ENCODE measurements at places on chromosomes 16 and 17.
A peak's percentile ranks its signal among the peaks of the same experiment; 100 is the strongest.

DNA sequence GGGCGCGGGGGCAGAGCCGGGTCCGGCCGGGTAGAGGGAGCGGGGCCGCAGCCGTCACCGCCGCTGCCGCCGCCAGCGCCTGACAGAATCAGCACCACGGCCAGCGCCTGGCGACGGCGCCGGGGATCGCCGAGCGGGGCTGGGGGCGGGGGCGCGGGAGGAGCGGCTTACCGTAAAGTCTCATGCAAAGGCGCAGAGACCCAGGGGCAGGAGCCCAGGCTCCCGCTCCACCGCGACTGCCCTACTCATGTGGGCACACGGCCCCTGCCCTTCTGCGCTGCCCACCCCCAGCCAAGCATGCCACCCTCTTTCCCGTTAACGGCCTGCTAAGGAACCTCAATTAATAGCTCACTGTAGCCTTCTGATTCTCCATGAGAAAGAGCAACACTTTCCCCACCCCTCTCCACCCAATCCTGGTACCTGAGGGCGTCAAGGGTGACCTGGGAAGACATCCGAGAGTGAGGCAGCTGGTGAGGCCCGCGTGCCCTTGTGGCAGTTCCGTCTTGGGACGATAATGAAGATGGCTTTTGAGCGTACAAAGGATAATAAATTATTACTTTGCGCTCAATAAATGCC lies at the start of gene SEZ6:
TSS of gene SEZ6 (minus strand) at position 98 of the 576 bp plus-strand sequence. CDS start 164 bp downstream, outside the sequence.
- peak; percentile 94 for DNase-seq

DNA sequence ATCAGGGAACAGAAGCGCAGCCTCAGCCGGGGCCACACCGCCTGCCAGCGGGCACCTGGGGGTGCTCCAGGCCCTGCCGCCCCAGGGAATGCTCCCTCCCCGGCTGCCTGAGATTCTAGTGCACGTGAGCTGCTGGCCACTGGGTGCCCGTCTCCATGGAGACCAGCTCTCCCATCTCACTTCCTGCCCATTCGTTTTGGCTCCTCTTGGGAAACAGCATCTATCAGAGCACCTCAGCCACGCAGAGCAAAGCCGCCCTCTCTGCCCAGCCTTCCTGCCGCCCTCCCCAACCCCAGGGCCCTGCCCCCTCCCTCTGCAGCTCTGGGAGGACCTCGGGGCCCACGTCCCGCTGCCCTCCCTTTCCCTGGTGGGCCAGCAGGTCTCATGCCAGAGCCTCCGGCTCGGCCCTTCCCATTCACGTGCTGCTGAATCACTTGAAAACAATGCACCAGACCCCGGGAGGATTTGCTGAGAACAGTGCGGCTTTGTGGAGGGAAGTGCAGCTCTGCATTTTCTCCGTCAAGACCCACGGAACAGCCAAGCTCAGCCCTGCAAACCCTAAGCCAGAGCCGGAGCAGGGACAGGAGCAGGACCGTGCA lies 19.4 kb downstream of the CEP295NL start:
- peak; percentile 93 for DNase-seq

- no peak for DNase-seq
These were observed 21.7 kb downstream of the CARHSP1 start for GRCh38 chr16:8847145-8847544.

- DNase-seq, result no peak
These were observed 20.4 kb downstream of the OTOA start for GRCh38 chr16:21684199-21684598.

GRCh38 chr16:72444696-72445095 lies 272.7 kb upstream of the PMFBP1 start:
- DNase-seq, result no peak

DNA sequence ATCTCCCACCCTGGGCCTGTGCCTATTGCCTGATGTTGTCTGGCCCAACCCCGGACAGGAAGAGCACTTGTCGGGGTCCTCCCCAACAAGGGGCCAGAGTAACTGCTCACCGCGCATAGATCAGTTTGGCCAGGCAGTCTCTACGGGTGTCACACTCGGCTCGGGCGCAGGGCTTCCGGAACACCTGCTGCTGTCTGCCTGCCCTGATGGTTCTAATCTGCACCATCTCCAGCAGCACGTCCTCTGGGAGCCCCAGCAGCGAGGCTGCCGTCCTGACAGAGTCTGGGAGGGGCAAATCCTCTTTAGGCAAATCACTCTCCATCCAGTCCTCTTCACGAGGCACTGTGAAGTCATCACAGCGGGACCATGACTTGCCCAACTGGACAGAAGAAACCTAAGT lies 24.0 kb downstream of the MYO19 start:
- no peak for DNase-seq

- no peak for DNase-seq
These were observed 73.2 kb downstream of the ZNF18 start for GRCh38 chr17:11924076-11924475.

GRCh38 chr17:9577373-9577709 lies 899 bp downstream of the CFAP52 start:
- DNase-seq, result no peak

DNA sequence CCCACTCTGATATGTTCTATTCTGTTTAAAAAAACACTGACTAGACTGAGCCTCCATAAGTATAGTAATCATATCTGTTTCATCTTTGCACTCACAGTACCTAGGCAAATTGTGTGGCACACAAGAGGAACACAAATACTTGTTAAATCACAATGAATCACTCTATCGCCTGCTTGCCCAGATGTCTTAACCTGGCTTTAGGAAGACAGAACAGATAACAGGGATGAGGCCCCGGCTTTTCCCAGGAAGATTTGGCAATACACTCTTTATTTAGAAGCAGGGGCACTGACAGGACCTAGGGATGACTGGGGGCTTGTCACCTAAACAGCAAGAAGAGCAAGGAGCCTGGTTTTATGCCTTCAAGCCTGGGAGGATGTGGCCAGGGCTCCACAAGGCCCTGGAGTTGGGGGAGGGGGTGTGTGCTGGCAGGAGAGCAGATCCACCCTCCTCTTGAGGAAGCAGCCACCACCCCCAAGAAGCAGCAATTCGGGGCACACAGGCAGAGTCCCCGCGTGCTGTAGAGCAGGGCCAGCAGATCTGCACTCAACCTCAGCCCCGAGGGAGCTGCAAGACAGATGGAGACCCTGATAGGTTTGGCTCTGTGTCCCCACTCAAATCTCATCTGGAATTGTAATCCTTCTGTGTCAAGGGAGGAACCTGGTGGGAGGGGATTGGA lies 41.0 kb upstream of the KSR1 start:
- DNase-seq, result no peak

DNA sequence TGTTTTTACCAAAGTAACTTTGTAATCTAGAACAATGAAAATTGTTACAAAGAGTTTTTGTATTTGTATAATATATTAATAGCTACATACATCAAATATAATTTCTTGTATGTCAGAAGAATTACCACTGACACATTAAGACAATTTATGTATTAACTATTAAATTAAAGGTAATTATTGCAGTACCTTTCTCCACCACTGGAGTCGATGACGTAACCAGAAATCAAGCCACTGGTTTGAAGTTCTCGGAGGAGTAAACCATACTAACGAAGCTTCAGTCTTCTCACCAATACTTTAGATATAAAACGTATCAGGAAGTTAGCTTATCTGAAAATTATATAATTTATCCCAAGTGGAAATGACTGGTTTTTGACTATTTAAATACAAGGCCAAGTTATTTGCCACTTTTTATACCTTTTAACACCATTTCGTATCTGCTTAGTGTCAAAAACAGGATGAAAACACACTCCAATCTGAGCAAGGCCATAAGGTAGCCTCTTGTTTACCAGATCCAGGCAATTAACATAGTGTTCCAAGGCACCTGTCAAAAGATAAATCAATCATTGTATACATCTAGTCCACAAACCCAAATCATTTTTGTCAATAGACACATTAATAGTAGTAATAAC lies 4.3 kb downstream of the POLG2 start:
- DNase-seq, result no peak

- no peak for DNase-seq
These were observed 43.8 kb downstream of the CYTH1 start for GRCh38 chr17:78738278-78738677.

GRCh38 chr17:50955667-50956120 lies 89.5 kb upstream of the TOB1 start:
- peak; percentile 57 for DNase-seq

- DNase-seq, result peak; percentile 81
These were observed 523 bp downstream of the NAGLU start for GRCh38 chr17:42536372-42537155.

DNA sequence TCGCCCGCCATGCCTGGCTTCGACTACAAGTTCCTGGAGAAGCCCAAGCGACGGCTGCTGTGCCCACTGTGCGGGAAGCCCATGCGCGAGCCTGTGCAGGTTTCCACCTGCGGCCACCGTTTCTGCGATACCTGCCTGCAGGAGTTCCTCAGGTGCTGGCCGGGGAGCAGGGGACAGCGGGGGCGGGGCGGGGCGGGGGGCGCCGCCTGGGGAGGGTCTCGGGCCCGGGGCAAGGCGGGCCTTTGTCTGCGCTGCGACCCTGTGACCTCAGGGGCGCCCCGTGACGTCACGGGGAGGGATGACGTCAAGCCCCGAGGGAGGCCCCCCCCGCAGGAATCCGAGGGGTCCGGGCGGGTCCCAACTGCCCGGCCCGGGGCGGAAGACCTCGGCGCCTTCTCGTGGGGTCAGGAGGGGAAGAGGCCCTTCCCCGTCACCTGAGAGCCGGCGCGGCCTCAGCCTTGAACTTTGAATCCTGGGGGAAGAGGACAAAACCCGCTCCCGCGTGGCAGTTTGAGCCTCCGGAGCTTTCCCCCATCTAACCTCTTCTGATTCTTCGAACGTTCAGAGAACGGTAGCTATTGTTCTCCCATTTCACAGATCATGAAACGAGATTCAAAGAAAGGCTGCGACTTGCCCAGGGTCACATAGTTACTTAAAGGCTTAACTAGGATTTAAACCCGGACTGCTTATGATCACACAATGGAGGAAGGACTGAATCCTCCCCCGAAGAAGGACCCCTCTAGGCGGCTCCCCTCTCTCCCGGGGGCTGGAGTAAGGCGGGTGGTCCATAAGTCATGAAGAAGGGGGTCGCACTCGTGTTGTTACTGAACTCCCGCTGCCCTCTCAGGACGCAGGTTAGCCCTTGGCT lies 527 bp downstream of the TRAF4 start:
- peak; percentile 89 for DNase-seq

DNA sequence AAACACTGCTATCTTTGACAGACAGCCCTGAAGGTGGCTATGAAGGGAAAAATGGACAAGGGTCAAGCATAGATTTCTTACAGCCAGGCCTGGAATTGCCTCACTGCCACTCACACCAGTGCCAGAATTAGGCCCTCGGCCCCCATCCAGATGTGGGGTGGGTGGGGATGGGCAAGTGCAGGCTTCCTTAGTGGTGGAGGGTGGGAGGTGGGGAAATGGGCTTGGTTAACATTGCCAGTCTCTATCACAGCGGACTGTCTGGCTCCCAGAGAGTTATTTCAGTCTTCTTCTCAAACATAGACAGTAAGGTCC lies 24.9 kb downstream of the B9D1 start:
- DNase-seq, result no peak

DNA sequence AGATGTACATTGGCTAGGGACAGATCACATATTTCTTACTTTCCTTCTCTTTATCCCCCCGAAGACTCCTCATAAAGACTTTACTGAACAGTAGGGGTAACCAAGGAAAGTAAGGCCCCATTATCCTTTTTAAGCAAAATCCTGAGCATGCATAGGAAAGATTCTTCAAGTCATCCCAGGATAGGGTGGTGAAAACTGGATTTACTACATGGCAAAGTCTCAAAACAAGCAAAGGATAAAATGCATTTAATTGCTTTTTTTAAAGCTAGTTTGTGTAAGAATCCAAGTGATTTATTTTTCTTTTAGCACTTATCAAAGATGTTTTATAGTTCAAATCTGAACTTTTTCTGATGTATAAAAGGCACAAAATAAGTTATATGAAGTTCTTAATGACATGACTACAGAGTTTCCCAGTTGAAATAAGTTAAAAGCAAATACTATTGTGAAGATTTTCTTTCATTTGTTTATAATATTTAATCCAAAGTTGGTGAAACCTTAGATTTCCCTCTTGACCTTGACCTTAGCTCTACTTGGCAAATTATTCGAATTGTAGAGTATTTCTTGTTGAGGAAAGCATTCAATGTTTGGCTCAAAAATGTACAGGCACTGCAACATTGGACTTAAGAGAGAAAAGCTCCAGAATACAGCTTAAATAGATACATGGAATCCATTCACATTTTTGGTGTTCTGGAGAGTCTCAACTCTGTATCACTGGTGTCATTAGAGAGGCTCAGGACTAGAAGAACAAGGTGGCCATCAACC lies 104.3 kb downstream of the ABCA8 start:
- no peak for DNase-seq

GRCh38 chr17:39461926-39462569 lies 762 bp downstream of the CDK12 start:
- DNase-seq, result peak; percentile 71

- no peak for DNase-seq
These were observed 74.1 kb downstream of the CCDC182 start for GRCh38 chr17:57670769-57671569.

DNA sequence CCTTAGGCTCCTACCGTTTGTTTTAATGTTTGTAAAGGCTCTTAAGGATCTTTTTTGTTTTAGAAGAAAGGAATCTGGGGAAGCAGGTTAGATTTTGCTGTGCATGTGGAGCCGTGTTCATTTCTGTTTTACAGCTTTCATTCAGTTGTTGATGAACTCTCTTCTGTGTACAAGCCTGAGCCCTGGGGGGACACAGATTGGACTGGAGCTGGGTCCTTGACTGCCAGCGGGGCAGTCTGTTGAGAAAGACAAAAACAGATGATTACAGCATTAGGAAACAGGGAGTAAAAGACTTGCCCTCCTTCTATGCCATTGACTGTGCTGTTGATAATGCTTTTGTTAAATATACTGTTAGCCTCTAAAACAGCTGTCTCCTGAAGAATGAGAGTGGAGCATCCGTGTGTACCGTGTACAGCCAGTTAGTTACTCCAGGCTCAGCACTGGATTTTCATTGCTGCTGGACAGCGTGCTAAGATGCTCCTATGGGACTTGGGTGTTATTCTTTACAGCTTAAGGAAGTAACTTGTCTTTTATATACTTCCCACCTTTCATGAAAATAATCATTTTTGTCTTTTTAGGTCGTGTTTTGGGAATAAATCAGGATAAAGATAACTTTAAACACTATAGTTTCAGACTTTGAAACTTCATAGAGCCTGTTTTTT lies 3.2 kb downstream of the MAP1LC3B start:
- no peak for DNase-seq

- DNase-seq, result peak; percentile 94
These were observed 3.5 kb downstream of the KRT10 start for GRCh38 chr17:40818733-40819527.
